Mesenchymal stem cell (in vitro differentiated cells and primary cell): ENCODE measurements at places on chromosomes 6 and 20.

DNA sequence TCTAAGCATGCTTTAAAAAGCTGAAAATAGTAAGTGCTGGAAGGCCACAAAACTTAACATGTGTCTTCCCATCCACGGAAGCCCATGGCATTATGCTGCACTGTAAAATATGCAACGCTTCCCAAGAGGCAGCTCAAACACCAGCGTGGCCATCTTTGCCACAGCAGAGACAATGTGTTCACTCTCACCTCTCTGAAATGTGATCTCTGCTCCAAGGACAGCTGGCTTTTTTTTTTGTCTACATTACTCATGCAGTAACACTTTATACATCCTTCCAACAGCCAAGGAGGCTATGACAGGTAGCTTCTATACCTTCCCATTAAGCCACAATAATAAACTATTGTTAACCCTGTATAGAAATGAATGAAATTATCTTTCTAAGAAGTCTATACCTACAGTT is 49.2 kb downstream of the BLOC1S5 start:
- no peak for DNase-seq

DNA sequence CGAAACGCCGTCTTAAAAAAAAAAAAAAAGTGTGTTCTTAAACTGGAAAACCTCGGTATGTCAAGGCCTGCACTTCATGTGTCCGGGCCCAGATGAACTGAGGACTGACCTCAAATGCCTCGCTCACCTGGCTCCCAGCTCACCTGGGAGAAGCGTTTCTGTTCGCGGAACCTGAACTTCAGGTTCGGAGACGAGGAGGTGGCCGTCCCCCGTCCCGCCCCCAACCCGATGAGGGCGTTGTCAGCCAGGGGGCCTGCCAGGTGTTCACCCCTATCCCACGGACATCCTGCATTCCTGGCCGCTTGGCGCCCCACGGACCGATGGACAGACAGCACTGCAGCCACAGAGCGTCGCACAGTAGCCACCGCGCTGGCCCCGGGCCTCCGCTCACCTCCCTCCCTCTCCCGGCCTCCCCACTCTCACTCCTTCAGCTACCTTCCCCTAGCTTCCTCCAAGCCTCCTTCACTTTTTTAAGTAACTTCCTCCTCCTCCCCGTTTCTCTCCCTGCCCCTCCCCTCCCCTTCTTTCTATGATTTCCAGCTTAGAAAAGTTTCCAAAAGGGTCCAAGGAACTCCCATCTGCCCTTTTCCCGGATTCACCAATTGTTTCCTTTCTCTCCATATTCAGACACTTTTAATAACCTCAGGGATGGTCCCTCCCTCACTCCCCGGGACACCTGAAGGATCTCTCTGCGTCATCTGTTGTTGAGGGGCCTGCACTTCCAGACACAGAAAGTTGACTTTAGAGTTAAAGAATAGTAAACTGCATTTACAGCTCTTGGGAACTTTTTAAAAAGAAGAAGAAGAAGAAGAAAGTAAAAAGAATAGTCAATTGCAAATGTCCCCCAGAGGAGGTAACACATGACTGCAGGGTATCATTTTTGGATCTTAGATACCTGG is 22.7 kb upstream of the MCM3 start:
- no peak for DNase-seq

DNA sequence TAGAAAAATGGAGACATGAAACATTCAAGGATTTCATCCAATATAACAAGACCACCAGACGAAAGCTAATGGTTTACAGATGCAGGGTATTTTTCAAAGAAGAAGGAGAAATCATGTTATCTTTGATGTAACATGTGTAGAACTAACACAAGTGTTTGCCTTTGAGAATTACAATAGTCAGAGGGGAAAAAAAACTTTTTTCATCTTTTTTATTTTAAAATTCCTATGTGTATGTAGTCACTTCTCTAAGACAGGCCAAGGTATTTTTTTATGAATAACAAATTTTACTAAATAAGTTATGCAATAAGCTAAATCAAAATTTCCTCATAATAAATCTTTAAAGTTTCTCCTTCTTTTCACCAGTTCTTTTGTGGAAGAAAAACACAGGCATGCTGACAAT is 161.4 kb downstream of the PDE7B start:
- no peak for DNase-seq

GRCh38 chr20:53328961-53329360 is 264.7 kb downstream of the ZNF217 start:
- DNase-seq = no peak

DNA sequence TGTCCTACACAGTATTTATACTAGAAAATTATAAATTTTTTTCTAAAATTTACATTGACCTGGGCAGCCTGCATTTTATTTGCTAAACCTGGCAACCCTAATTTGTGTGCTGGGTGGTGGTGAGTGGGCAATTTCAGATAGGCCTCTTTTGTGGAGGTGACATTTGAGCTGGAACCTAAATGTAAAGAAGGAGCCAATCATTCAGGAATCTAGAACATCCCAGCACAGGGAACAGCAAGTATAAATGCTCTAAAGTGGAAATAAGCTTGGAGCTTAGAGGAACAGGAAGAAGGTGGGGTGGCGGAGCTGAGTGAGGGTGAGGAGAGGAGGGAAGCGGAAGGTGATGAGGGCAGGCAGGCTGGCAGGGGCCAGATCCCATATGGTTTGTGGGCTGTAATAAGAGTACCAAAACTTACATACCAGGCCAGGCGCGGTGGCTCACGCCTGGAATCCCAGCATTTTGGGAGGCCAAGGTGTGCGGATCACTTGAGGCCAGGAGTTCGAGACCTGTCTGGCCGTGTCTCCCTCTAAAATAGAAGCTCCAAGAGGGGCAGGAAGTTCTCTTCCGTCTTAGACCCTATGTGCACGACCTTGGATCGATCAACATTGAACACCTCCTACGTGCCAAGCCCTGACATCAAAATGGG is 549 bp upstream of the CSE1L start:
- DNase-seq = no peak

DNA sequence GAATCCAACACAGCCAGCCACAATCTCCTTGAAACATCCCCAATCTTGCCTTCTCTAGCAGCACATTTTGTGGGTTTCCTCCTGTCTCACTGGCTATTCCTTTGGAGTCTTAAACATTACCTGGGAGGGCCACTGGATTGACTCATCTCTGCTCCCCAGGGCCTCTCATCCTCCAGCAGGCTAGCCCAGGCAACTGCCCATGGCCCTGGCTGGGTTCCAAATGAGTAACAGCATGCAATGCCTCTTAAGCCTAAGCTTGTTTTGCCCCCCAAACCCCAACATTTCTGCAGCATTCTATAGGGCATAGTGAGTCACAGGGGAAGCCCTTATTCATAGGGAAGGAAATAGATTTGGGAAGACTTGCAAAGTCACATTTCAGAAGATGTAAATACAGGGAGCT is 204.9 kb downstream of the FOXA2 start:
- no peak for DNase-seq

GRCh38 chr20:56859801-56860261 is 230.7 kb downstream of the TFAP2C start:
- peak; percentile 11 for DNase-seq

- no peak for DNase-seq
Observed at GRCh38 chr20:44627364-44628010, 24.0 kb downstream of the ADA start.

DNA sequence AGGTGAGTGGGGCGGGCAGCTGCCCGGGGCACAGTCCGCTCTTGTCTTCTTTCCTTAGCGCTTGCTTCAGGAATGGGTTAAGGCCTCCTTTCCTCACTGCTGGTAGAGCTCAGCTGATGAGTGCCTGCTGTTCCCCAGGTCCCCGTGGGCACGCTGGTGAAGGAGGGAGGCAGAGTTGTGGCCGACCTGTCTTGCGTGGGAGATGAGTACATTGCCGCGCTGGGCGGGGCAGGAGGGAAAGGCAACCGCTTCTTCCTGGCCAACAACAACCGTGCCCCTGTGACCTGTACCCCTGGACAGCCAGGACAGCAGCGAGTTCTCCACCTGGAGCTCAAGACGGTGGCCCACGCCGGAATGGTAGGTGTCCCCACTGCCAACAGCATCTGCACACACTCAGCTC is 15.7 kb downstream of the MTG2 start:
- DNase-seq = no peak
